ENCODE measurements at places on chromosomes 7 and 10. TPM values are rescaled to one million over a fixed set of nuclear protein-coding genes. Genes with fewer than 3 reads are reported as not detected.

GIMAP7 gene
- total RNA-seq = 5.7 TPM

TRIM50 gene
- 0.20 TPM for total RNA-seq

HOXA3 gene
- total RNA-seq = 4.9 TPM

HTR7 gene
- total RNA-seq = 0.30 TPM

TMEM26 gene
- 5.1 TPM for total RNA-seq

ADARB2 gene
- total RNA-seq = 0.10 TPM

SLC26A5 gene
- total RNA-seq = 0.20 TPM

FKBP6 gene
- total RNA-seq = not detected

DNA sequence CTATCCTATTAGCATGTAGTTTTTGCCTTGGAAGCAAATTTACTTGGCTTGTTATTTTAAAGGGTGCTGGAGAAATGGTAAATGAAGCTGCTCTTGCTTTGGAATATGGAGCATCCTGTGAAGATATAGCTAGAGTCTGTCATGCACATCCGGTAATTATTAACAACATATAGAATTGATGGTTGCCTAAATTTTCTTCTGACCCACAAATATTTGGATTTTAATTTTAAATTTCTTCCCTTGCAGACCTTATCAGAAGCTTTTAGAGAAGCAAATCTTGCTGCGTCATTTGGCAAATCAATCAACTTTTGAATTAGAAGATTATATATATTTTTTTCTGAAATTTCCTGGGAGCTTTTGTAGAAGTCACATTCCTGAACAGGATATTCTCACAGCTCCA is 28.0 kb downstream of the DLD start:
- DNase-seq = no peak

DNA sequence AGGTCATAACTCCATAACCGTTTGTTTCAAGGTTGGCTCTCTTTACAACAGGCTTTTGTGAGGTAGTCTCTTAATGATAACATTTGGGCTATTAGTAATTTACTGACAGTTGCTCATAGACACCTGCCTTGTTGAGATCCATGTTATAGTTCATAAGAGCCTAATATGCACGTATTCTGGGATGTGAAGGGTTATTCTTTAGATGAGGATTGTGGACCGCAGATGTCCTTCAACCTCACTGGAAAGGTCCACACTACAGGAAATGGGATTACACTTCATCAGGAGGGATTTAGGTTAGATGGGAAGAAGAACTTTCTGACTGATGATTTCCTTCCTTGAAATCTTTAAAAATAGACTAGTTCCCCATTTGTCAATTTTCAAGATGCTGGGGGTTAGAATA is 62.8 kb downstream of the SAMD9 start:
- no peak for DNase-seq

DNA sequence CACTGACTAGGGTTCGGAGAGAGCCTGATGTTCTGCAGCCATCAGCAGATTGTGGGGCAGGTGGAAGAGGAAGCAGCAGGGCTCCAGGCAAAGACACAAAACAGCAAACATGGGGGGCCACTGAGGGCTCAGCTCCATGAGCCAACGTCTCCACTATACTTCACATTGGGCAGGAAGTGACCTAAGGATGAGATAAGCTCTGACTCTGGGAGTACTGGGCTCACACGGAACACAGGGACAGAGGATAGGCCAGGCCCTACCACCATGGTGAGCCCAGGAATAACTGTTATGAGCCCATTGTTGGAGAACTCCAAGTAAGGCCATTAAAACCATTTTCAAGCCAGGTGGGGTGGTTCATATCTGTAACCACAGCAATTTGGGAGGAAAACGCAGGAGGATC is 14.9 kb upstream of the MRPS24 start:
- no peak for DNase-seq

DNA sequence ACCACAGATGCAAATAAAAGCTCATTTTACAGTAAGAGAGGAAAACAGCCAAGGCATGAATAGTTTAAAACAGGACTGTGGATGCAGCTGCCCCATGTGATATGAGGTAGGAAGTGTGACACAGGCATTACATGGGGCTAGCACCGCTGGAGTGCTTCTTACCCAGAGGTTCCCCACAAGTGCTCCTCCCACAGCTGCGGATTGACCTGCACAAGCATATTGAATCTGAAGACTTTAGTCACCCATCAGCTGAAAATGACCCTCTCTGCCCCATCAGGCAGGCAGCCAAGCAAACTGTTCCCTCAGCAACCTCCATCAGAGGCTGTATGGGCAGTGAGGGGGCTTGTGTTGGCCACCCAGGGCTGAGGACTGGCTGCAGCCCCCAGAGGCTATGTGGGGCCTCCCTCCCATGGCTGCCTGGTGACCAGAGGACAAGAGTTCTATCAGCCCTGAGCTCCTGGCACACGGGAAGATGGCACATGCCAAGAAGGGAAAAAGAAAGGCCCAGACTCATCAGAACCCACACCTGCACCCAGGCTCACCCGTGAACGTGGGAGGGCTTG is 98.7 kb downstream of the TCERG1L start:
- DNase-seq = no peak

DNA sequence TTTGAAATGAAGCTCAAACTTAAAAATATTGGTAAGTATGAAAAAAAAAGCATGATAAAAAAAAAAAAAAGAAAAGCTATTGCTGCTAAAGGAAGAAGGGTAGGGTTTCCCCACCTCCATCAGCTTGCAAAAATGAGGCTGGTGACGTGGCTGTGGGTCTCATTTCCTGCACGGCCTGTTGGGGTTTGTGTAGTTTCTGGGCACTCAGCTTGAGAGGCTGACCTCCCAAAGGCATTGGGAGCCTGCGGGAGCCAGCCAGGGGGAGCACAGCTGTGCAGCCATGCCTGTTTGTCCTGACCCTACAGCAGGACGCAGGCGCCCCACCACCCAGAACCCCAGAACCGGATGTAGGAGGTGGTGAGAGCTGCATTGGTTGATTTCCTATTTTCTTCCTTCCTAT is 48.8 kb upstream of the CARD11 start:
- DNase-seq = no peak

- no peak for DNase-seq
These were observed 46.4 kb downstream of the AOAH start for GRCh38 chr7:36677769-36678437.

DNA sequence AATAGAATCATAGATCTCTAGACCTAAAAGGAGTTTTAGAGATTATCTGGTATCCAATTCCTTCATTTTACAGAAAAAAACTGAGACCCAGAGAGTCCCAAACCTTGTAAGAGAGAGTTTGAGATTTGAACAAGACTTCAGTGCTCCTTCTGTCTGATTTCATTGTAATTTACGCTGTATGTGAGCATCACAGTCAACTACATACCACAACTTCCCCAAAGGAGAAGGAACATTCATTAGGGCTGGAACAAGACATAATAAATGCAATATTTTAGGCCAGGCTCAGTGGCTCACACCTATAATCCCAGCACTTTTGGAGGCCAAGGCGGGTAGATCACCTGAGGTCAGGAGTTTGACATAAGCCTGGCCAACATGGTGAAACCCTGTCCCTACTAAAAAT is 17.3 kb upstream of the PRKAR2B start:
- DNase-seq = no peak

DNA sequence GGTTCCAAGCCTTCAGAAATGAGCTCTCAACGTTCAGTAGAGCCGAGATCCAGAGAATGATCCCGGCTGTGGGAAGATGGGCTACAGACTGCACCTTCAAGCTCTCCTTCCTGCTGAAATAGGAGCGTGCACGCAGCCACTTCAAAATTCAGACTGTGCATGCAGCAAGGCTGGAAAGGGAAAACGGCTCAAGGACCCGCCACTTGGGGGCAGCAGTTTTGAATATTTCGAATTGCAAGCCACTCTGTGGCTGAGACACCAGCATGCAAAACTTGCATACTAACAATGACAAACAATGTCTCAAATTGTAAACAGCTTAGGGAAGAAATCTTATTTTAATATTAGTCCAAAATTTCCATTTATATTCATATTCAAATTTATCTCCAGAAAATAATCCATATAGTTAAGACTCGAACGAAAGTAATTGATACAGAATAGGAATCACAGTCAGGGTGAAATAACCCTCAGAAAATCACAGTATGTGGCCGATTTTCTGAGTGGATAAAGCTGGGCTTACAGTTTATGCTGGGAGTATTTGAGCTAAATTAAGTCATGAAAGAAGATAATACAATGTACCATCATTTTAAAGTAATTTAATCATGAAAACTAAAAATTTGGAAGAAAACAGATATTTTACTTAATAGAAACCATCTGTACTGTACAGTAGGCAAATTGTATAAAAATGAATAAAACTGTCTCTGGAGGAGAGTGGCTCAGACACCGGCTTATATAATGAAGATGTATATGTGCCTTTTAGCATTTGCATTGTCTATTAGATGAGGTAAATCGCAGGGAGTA is 137.9 kb upstream of the MKI67 start:
- DNase-seq = peak; percentile 40

DNA sequence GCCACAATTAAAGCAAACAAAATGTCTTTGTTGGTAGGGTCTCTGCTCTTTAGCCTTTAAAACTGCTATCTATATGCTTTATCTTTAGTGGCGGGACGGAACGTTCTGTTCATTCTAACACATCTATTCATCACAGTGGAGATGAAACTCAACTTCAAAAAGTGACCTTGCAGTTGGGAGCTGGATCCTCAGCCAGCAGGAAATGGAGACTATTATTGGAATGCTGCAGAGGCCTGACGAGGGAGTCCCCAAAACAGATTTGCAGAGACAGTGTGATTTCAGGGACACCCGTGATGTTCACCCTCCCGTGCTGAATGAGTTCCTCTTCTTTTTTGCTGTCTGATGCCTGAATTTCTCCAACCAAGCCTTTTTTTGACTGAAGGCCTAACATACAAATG is 306.0 kb upstream of the SHH start:
- no peak for DNase-seq

DNA sequence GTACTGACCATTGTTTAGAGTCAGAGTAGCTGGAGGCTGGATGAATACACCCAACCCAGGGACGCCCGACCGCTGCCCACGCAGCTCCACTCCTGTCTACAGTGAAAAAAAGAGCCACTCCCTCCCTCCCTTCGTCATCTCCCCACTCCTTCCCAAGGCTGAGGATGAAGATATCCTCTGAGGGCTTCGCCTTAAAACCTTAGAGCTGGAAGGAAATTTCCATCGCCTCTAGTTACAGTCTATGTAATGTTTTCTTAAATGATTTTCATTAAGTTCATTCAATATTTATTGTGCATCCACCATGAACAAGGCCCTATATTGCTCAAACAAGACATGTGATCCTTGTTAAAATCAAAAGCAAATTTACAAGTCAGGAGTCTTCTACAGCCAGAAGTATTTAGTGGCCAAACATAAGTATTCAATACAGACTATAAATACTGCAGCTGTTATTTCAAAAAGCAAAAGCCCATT is 11.3 kb upstream of the SLIT1 start:
- DNase-seq = no peak

DNA sequence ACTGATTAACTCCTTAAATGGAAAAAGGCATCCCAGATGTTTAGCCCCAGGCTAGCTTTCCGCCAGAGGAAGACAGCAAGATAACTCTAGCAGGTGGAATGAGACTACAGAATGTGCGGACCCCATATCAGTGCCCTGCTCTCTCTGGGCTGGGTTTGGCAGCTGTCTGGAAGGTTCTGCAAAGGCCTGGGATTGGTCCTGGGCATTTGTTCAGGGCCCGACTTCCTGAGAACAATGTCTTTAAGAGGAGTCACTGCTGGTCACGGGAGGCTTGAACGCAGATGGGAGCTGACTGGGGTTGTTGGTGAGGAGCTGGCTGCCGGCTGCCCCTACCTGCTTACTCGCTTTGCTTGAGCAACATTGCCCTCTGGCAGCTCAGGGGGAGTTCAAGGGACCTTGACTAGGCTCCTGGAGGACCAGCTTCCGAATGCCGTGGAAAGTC is 130.6 kb upstream of the BTBD16 start:
- no peak for DNase-seq

Data from skin of body (tissue), 3 donors.